Hematopoietic multipotent progenitor cell treated with erythropoietin and hydrocortisone succinate and interleukin-3 and kit ligand, for 4 days (in vitro differentiated cells): ENCODE measurements at places on chromosomes 1 and 21.
A peak's percentile ranks its signal among the peaks of the same experiment; 100 is the strongest.

DNA sequence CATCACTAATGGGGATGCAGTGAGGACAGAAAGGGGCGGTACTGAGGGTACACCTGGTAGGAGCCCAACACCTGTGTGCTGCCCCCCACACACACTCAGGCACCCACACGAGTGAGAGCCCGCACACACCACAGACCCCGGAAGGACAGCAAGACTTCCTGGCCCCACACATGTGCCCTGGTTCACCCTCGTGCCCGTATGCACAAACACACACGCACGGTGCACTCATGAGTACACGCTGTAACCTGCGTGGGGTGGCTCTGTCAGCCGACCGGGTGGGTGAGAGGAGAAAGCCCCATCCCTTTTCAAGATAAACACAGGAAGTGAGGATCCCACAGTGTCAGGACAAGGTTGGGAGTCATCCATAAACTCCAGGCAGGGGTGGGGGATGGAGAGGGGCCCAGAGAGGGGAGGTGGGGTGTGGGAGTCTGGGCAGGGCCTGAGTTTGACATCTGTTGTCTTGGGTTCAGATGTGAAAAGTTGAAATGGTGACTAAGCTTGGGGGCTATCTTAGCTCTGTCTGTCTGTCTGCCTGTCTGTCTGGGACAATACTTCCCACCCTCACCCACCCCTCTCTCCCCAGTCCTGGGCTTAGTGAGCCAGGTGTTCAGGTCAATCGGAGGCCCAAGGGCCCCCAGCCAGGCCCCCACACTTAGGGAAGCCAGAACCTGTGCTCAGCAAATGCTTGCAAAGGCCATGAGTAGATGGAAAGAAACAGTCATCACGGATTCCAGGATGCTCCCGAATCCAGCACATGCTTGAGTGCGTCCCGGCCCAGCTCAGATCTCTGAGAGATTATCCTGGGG, 119.8 kb upstream of the ZBTB40 start:
- DNase-seq: no peak

DNA sequence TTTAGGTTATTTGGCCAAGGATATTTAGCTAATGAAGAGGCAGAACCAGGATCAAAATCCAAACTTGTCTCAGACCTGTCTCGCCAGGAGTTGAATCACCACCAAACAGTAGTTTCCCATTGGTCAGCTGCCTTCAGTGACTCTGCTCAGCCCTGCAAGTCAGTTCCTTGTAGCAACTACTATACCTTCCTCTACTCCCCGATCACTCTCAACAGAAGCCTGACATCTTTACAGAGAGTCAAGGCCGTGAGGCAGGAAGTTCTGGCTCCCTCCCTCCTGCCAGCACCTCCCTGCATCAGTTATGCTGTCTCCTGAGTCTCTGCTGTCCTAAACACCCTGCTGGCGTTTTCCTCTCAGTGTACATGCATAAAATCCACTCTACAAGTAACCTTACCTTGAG, 13.2 kb downstream of the PSMD4 start:
- no peak for DNase-seq

DNA sequence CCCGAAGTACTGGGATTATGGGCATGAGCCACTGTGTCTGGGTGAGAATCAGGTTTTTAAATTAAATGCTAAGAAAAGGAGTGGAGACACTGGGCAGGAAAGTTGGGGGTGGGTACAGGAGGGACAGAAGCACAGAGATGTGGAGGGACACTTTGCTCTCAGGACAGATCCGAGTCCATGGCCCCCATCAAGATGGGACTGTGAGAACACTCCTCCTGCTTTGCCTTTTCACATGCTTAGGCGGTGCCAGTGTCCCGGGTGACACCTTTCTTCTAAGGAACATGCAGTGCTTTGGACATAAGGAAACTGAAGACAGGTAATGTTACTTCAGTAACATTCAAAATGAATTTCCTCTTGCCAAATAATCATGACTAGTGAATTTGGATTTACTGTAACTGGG, 16.7 kb downstream of the SLC25A33 start:
- no peak for DNase-seq

- peak; percentile 76 for DNase-seq
These were observed 65.5 kb downstream of the LTN1 start for GRCh38 chr21:28927130-28927529.

DNA sequence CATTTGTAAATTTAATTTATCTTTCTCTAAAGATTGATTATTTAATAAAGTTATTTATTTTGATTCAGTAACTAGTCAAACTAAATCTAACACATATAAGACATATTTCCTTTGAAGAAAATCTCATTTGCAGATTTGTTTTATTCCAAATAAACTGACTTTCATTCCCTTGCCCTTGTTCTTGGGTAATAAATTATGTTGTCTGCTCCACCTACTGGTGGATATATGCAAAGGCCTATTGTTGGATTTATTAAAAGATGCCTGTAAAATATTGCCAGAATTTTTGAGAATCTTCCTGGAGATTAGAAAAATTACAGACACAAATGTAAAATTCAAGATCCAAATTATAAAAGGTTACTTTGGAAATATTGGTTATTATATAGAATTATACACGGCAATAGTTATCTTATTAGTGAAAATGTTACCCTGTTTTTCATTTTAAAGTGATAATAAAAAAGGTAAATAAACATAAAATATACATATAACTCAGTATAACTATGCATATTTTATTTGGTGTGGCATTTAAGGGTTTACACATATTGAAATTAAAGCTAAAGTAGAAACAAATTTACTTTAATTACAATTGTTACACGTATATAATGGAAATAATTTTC, 116.1 kb downstream of the SPATA17 start:
- peak; percentile 64 for DNase-seq

DNA sequence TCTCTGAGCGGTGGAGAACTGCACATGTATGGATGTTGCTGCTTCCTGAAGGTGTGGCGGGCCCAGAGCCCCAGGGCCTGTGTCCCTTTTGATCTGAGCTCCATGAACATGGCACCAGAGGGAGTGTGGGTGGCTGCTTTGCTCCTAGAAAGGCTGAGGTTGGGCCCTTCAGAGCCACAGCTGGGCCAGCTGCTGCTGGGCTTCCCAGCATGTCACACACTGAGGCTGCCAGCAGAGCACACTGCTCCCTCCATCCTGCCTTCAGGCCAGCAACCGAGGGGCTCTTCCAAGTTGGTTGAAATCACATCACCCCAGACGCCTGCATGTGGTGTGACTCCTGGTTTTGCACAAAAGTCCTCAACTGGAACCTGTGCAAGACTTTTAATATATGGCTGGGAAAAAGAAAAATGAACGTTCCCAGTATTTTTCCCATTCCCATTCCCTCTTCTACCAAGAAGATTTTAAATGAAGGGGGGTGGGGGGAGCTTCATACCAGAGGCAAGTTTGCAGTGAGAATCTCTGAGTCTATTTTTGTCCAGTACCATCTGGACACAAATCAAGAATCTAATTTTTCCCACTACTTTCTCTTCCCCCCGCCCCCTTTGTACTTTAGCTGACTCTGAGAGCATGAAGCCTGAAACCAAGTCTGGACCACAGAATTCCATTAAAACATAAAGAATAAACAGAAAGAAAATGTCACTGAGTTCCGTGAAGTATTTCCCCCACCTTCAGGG, 26.2 kb upstream of the NGF start:
- DNase-seq: no peak

GRCh38 chr1:41639332-41639936, 155.0 kb upstream of the EDN2 start:
- DNase-seq: no peak

DNA sequence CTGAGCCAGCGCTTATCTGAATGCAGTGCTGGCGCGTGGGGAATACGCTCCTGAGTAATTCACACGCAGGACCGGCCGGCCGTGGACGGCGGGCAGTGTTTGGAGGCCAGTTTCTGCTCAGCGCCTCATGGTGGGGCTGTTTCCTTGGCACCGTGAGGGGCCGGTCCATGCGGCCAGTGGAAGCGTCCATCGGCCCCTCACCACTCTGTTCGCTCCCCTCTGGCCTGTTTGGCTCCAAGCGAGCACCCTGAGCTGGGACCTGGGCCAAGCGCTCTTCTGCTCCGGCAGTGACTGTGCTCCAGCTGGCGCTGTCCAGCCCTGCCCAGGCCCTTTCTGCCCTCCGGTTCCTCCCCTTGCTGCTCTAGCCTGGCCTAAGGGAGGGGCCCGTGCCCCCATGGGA, 16.3 kb upstream of the PLCH2 start:
- no peak for DNase-seq

GRCh38 chr1:60848583-60849188, 233.7 kb upstream of the NFIA start:
- DNase-seq: peak; percentile 81

GRCh38 chr1:80375109-80375508, 1368.6 kb upstream of the ADGRL4 start:
- no peak for DNase-seq

- peak; percentile 44 for DNase-seq
These were observed 20.3 kb downstream of the RXRG start for GRCh38 chr1:165424454-165425216.

DNA sequence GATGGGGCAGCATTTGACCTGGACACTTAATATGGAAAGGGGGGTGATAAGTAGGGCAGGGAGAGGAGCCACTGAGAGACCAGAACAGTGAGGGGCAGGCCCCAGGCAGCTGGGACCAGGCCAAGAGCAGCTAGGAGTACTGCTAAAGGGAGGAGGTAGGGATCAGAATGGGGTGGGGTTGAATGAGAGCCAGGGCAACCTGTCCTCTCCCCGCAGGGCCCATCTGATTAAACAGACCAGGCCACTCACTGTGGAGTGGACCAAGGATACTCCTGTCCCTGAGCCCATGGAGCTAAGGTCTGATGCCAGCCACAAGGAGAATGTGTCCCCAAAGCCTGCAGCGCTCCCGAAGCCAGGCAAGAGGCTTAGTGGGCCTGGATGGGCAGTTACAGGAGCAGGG, 2.1 kb downstream of the C1orf167 start:
- no peak for DNase-seq

- DNase-seq: no peak
These were observed 331.9 kb downstream of the DISC1 start for GRCh38 chr1:231958448-231958847.

DNA sequence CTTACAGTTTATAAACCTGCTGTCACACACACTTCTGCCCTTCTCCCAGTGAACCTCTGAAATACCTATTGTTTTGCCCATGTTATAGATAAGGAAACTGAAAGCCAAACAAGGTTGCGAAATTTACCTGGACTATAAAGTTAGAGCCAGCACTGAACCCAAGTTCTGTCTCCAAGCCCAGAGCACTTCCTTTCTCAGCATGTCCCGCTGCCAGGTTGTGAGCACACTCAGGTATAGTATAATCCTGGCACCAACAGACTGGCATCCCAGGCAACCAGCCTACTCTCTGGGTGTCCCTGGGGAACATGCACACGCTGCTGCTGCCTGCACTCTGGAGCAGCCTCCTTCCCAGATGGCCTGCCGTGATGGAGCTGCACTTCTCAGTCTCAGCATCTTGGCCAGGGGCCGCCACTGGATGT, 45.1 kb downstream of the PGBD5 start:
- DNase-seq: no peak

GRCh38 chr1:154714052-154714623, 106.2 kb upstream of the ADAR start:
- no peak for DNase-seq

DNA sequence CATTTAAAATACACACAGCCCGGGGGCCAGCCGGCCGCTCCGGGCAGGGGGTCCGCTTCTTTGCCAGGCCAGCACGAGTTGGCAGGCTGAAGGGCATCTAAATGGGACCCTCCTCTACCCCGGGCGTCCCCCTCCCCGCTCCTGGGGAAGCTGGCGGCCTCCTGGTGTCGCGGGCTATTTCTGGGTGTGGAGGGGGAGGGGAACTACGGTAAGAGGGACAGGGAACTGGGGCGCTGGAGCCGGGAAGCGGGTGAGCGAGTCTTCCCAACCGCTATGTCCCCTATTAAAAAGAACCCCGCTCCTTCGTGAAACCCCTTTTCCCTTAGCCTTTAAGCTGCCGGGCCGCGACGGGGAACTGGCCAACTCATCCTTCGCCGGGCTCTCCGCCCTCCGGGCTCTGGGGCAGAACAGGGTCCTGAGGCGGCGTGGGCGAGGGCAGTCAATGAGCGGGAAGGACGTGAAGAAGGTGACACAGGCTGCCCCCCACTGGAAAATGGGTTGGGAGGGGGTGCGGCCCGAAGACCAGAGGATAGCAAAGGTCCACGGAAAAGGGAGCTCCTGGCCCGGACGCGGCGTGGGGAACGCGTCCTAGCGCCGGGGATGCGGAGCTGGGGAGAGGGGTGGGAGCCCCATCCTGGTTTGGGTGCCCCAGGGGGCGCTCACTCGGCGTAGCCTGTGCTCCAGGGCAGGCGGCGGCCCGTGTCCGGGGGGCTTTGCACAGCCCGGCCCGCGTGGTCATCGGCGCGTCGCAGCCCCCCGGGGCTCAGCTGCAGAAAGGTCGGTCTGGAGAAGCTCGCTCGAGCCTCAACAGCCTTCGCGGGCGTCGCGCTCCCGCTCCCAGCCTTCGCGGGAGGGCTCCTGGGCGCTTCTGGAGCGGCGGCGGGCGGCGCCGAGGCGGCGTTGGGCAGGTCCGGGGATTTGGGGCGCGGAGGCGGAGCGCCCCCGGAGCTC, 544 bp downstream of the PPM1J start:
- no peak for DNase-seq

GRCh38 chr1:16717336-16718098, 22.8 kb upstream of the RNU1-4 start:
- peak; percentile 57 for DNase-seq

- no peak for DNase-seq
These were observed 17.6 kb downstream of the SEMA6C start for GRCh38 chr1:151128800-151129199.

- no peak for DNase-seq
These were observed 40.1 kb downstream of the SLC2A7 start for GRCh38 chr1:8985915-8986813.

GRCh38 chr1:234725177-234726132, 115.5 kb upstream of the IRF2BP2 start:
- DNase-seq: peak; percentile 79

- no peak for DNase-seq
These were observed 73.1 kb downstream of the RYR2 start for GRCh38 chr1:237115035-237115434.

- DNase-seq: peak; percentile 87
These were observed 62.7 kb downstream of the CD34 start for GRCh38 chr1:207848234-207848633.

- no peak for DNase-seq
These were observed 66.4 kb downstream of the DHRS3 start for GRCh38 chr1:12551584-12551983.

DNA sequence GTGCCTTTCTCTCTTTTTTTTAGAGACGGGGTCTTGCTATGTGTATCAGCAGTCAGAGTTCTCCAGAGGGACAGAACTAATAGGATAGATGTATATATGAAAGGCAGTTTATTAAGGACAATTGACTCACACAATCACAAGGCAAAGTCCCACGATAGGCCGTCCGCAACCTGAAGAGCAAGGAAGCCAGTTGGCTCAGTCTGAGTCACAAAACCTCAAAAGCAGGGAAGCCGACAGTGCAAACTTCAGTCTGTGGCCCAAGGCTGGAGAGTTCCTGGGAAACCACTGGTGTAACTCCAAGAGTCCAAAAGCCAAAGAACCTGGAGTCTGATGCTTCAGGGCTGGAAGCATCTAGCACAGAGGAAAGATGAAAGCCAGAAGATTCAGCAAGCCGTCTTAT, 16.3 kb upstream of the H3-3A start:
- no peak for DNase-seq

DNA sequence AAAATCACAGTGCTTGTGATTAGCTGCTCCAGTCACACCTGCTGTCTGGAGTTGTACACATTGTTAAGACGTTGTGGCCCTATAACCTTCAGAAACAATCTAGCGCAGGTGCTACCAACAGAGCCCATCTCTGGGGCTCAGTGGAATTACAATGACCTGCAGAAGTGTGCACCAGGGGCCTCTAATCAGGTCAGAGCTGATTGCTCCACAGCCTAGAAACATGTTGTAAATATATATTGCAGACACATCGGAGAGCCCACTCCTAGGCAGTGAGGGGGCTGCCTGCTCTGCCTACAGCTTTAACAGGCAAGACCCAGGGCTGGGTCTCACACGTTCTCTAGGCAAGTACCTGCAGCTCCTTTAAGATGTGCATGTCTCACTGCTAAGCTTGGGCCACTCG, 302.0 kb downstream of the SIPA1L2 start:
- no peak for DNase-seq
